Activated gamma-delta T cell (primary cell): ENCODE measurements at places on chromosomes 2 and 18.

GRCh38 chr2:61135510-61135909 is 26.5 kb upstream of the C2orf74 start:
- no peak for DNase-seq

- no peak for DNase-seq
These were observed 98.3 kb downstream of the GATA6 start for GRCh38 chr18:22267697-22268096.

DNA sequence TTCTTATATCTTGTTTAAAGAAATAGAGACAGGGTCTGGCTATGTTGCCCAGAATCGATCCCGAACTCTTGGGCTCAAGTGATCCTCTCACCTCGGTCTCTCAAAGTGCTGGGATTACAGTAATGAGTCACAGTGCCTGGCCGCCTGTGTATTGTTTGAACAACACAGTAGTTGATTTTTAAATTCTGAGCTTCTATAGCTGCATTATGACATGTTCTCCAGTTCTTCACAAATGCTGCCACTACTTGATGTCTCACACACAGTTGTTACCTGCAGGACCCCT is 7.7 kb upstream of the RHOB start:
- no peak for DNase-seq

DNA sequence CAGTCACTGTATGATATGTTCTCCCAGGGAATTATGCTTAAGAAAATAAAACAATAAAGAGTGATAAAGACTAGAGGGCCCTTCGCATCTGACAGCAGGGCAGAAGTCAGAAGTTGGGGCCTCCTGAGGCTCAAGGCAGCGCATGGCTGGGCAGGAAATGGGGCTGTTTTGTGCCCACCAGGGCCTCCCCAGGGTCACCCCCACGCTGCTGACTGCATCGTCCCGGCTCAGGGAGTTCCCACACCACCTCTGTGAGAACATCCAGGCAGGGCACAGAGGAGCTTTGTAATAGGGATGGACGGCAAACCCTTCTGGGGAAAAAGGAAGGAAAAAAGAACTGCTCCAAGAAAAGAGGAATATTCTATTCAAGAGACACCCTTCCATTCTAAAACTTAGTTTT is 41.2 kb downstream of the PAX3 start:
- DNase-seq, result no peak

- no peak for DNase-seq
These were observed 97.9 kb downstream of the BAZ2B start for GRCh38 chr2:159518321-159519005.

DNA sequence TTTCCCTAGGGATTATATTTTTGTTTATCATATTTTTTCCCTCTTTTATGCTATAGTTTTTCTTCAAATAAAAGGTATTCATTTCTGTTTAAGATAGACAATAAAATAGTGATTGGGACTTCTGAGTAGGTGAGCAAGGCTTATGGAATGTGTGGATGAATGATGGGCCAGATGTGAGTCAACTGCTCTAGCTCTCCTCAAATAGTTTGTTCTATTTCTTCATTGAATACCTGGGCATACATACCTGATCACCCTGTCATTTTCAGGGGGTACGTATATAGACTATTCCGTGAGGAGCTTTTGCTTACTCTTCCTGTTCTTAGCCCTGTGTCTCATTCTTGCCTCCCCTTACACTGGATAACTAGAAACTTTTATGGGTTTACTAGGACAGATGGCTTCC is 41.9 kb downstream of the BABAM2 start:
- DNase-seq, result no peak

- no peak for DNase-seq
These were observed 54.9 kb downstream of the DSC3 start for GRCh38 chr18:30987467-30988241.
